ENCODE measurements at places on chromosomes 13 and 19.

DNA sequence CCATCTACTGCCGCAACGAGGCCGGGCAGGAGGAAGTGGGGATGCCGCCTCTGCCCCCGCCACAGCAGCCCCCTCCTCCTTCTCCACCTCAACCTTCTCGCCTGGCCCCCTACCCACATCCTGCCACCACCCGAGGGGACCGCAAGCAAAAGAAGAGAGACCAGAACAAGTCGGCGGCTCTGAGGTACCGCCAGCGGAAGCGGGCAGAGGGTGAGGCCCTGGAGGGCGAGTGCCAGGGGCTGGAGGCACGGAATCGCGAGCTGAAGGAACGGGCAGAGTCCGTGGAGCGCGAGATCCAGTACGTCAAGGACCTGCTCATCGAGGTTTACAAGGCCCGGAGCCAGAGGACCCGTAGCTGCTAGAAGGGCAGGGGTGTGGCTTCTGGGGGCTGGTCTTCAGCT, 3.4 kb upstream of the NUP62 start:
- no peak for DNase-seq

- no peak for DNase-seq
Observed at GRCh38 chr13:110580800-110581199, 19.3 kb upstream of the RAB20 start.

DNA sequence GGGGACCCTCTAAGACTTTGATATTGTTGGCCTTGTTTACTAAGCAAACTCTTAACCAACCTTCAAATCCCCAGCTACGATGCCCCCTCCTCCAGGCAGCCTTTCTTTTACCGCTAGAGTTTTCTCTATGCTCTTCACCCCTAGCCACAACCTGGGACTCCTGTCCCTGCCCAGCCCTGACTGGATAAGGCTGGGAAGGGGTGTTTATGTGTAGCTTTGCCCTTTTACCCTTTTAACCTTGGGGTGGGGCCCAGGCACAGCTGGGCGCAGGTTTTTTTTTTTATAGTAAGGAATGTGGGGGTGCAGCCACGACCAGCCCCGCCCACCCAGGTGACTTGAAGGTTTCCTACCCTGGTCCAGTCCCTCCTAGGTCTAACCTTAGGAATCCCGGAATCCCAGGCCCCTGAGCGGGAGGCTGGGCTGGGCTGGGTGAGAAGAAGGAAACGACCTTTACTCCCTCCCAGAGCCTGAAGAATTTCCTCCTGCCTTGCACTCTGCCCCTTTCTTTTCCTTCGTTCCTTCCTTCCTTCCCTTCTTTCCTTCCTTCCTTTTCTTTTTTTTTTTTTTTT, 12.2 kb downstream of the TJP3 start:
- no peak for DNase-seq

- no peak for DNase-seq
Observed at GRCh38 chr13:26895808-26896466, 135.4 kb upstream of the GPR12 start.

DNA sequence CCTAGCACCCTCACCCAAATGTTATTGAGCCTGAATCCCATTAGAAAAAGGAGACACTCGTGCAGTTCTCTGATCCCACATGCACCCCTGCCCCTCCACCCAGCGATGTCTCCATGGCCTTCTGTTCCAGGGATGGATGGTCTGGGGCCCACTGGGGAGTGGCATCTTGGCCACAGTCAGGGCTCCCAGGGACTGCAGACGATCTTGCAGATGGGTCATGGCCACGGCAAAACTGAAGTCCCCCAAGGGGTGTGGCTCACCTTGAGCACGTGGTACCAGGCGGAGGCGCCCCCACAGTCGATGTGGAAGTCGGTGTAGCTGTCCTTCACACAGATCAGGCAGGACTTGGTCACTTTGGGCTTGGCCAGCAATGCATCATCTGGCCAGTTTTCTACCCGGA, 130.7 kb downstream of the TUBA3C start:
- no peak for DNase-seq

DNA sequence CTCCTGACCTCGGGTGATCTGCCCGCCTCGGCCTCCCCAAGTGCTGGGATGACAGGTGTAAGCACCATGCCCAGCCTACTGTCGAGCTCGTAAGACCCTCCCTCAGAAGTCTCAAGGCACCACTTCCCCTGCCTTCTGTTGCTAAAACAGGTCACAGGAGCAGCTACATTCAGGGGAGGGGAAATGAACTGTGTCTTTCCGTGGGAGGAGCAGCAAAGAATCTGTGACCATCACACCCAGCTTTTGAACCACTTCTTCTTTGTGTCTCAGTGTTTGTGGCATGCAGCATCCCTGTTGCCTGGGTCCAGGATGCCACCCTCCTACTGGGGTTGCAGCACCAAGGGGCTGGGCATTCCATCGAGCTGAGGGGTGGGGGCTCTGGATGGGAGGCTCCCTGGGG, 7.7 kb upstream of the CSNK1G2 start:
- DNase-seq = no peak

DNA sequence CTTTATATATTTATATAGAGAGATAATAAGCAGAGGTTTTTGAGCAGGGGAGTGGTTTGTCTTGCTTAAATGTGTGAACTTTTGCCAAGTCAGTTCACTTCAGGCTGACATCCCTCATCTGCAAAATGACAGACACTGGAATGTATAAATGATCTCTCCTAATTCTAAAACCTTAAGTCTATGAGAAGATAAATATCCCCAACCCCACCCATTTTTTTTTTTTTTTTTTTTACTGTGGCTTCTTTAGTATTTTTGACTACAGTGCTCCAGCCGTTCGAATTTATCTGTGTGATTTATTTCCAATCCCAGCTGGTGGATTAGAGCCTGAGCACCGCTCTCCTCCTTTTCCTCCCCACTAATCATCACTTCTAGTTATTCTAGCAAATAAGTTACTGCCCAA, 234.8 kb downstream of the DACH1 start:
- DNase-seq = no peak
